ENCODE measurements at places on chromosomes 3 and 15. TPM values are rescaled to one million over a fixed set of nuclear protein-coding genes. Genes with fewer than 3 reads are reported as not detected.
A peak's percentile ranks its signal among the peaks of the same experiment; 100 is the strongest.

The RAB6B gene
- 0.59 TPM for total RNA-seq

The CAND2 gene
- 1.2 TPM for total RNA-seq

The ITPKA gene
- 0.29 TPM for total RNA-seq

The HIGD2B gene
- total RNA-seq, result not detected

The REC114 gene
- total RNA-seq, result not detected

The MDFIC2 gene
- not detected for total RNA-seq

DNA sequence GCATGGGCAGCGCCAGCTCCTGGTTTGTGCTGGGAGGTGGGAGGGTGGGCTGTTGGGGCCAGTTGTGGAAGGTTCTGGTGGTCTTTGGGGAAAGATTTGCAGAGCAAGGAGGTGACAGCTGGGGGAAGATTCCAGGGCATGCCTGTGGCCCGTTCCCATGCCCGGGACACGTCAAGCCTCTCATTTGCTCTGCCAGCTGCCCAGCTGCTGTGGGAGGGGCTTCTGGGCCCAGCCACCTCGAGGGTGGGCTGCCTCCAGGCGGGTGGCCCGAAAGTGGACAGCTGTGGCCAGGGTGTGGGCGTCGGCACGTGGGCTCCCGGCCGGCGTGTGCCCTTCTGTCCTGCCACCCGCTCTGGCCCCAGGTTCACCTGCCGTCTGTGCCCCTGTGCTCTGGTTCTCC, 17.2 kb downstream of the PLXNA1 start:
- DNase-seq, result no peak
- H3K4me1 ChIP-seq, result peaks cover 33% of the 10 kb centered on the region
- H3K36me3 ChIP-seq, result peaks cover 3% of the 10 kb centered on the region
- H3K4me3 ChIP-seq, result no peak overlapping the region
- H3K27me3 ChIP-seq, result no peaks in the 10 kb centered on the region

- H3K4me3 ChIP-seq, result no peak overlapping the region
- H3K27ac ChIP-seq, result no peak overlapping the region
- peaks cover 45% of the 10 kb centered on the region for H3K4me1 ChIP-seq
- DNase-seq, result no peak
These were observed 228.0 kb upstream of the CGNL1 start for GRCh38 chr15:57148262-57148661.

GRCh38 chr15:48442011-48442410, 110.8 kb downstream of the DUT start:
- DNase-seq, result no peak
- H3K27me3 ChIP-seq, result no peaks in the 10 kb centered on the region
- H3K4me3 ChIP-seq, result no peak overlapping the region
- H3K36me3 ChIP-seq, result peaks cover 97% of the 10 kb centered on the region

DNA sequence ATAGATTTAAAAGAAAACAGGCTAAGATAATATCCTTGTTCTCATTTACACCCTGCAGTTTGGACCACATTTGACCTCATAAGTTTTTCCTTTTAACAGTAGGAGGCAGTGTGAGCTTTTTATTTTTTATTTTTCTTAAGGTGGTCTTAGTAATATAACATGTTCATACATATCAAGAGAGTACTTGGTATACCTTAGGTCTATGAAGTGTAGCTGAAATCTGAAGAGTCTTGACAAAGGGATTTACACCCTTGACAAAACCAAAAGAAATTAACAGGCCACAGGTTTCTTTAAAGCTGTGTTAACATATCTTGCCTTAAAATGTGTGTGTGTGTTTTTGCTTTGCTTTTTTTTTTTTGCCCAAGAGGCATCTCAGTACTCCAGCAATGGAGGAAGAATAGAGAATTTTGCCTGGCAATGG, 3.2 kb downstream of the RAP2B start:
- peaks cover 21% of the 10 kb centered on the region for H3K4me1 ChIP-seq
- H3K27ac ChIP-seq, result peak overlapping the region; percentile 17
- H3K36me3 ChIP-seq, result peaks cover 4% of the 10 kb centered on the region
- no peaks in the 10 kb centered on the region for H3K27me3 ChIP-seq
- DNase-seq, result peak; percentile 73

DNA sequence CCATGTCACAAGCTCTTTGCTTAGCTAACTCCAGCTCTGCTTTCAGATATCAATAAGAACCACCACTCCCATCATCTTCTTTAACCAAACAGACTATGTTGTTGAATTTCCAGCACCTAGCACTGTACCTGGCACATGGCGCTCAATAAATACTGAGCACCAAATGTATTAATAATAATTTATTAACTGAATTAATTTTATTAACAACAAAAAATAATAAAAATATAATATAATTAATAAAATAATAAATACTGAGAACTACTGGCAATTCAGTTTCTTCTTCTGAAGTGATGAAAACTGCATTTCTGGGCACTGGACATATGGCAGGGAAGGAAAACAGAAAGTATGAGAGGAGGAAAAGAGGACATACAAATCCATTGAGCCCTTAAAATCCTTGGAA, 263.9 kb downstream of the ZMAT3 start:
- H3K36me3 ChIP-seq, result no peaks in the 10 kb centered on the region
- H3K27ac ChIP-seq, result no peak overlapping the region
- H3K27me3 ChIP-seq, result no peaks in the 10 kb centered on the region
- no peaks in the 10 kb centered on the region for H3K4me1 ChIP-seq
- H3K4me3 ChIP-seq, result no peak overlapping the region
- DNase-seq, result no peak
